ENCODE measurements at places on chromosomes 2 and 18. TPM values are rescaled to one million over a fixed set of nuclear protein-coding genes. Genes with fewer than 3 reads are reported as not detected.
A peak's percentile ranks its signal among the peaks of the same experiment; 100 is the strongest.

- peaks cover 9% of the 10 kb centered on the region for H3K27me3 ChIP-seq
- no peak for DNase-seq
- no peaks in the 10 kb centered on the region for H3K36me3 ChIP-seq
- no peaks in the 10 kb centered on the region for H3K4me1 ChIP-seq
Observed at GRCh38 chr18:75779910-75780309, 352.4 kb upstream of the SMIM21 start.

Gene SLC23A3
- 4.4 TPM for total RNA-seq

GRCh38 chr18:78861116-78861515, 118.5 kb upstream of the SALL3 start:
- DNase-seq: no peak
- no peaks in the 10 kb centered on the region for H3K36me3 ChIP-seq
- H3K27ac ChIP-seq: no peak overlapping the region

DNA sequence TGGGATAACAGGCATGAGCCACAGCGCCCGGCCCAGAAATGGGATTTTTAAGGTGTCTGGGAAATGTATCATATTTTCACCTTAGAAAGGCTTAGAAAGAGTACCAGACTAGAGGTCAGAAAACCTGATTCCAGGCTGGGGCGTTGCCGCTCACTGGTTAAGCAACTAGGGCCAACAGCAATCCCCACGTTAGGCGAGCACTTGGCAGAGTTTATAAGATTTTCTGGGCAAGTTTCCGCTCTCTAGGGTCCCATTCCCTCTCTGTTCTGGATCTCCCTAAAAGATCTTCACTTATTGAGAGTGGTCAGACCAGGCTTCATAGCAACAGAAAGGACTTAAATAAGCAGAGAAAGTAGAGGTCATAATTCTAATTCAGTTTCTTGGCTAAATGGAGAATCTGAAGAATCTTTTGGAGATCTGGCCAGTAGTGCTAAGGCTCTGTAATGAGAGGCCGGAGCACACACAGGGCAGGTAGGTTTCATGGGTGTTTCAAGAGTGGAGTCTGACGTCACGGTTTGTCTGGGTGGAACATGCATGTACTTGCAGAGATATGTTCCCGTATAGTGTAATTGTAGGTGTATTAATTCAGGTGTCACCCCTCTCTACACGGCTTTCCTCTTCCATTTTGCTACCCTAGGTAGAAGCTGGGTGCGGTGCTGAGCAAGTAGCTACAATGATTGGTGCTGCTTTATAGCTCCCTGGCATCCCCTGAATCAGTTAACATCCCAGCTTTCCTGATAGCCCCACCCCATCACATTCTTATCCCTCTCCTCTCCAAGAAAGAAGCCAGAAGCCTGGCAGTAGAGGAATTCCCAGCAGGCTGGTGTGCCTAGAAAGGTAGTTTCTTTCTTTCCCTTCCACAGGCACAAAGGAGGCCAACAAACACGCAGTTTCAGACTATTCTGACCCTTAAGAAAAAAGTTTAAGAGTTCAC, 4.4 kb upstream of the SMAD7 start:
- peaks cover 1% of the 10 kb centered on the region for H3K36me3 ChIP-seq
- H3K27ac ChIP-seq: no peak overlapping the region
- H3K4me3 ChIP-seq: no peak overlapping the region
- peaks cover 16% of the 10 kb centered on the region for H3K27me3 ChIP-seq
- peaks cover 6% of the 10 kb centered on the region for H3K4me1 ChIP-seq
- DNase-seq: no peak

- no peaks in the 10 kb centered on the region for H3K27me3 ChIP-seq
- H3K4me1 ChIP-seq: no peaks in the 10 kb centered on the region
- DNase-seq: peak; percentile 19
- no peak overlapping the region for H3K4me3 ChIP-seq
- H3K27ac ChIP-seq: no peak overlapping the region
- no peaks in the 10 kb centered on the region for H3K36me3 ChIP-seq
Observed at GRCh38 chr2:240598311-240598911, 11.9 kb downstream of the CAPN10 start.

Gene RUFY4
- total RNA-seq: 4.9 TPM

DNA sequence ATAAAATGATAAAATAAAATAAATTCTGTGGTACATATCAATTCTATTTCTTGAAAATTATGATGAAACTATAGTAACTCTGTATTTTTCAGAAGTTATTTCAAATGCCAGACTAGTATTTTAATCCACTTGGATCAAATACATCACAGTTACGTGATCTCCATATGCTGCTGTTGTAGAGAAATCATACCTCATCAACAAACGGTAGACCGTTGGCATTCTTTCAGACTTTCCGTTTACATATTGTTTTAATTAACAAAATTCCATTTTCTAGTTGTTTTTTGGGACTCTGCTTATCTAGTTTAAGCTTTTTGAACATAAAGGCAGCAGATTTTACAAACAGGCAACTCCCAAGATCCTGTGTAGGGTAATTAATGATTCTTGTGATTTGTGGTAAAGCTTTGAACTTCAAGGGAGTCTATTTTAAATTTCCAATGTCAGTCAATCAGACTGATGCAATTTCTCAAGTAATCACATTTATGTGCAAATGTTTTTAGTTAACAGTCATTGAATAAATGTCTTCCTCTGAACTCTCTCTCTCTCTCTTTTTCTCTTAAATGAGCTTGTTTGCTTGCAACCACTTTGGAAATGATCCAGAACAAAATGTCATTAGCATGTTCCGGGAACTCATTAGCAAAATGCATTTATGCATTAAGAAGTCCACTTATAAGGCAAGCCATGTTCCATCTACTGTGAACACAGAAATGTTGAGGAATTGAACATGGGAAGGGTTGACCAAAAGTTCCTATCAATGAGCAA, 31.8 kb downstream of the NYAP2 start:
- H3K4me1 ChIP-seq: no peaks in the 10 kb centered on the region
- no peak overlapping the region for H3K27ac ChIP-seq
- H3K36me3 ChIP-seq: no peaks in the 10 kb centered on the region
- no peak for DNase-seq
- no peak overlapping the region for H3K4me3 ChIP-seq
- H3K27me3 ChIP-seq: peaks cover 7% of the 10 kb centered on the region

Gene ALPG
- total RNA-seq: not detected

Measured in activated naive CD8-positive, alpha-beta T cell treated with anti-CD3 and anti-CD28 coated beads, Interleukin-2, amount 10 ng/mL, durations not matched to agents 7 days and 5 days (primary cell).